ENCODE measurements at places on chromosomes 4 and X.

- no peak for DNase-seq
Observed at GRCh38 chrX:35858906-35859305, 60.6 kb upstream of the CFAP47 start.

GRCh38 chr4:168538632-168539031 lies 41.8 kb downstream of the PALLD start:
- no peak for DNase-seq

- DNase-seq: no peak
Observed at GRCh38 chrX:46244451-46244850, 300.8 kb downstream of the ZNF674 start.

- no peak for DNase-seq
Observed at GRCh38 chrX:45187731-45188130, 12.9 kb downstream of the DIPK2B start.

DNA sequence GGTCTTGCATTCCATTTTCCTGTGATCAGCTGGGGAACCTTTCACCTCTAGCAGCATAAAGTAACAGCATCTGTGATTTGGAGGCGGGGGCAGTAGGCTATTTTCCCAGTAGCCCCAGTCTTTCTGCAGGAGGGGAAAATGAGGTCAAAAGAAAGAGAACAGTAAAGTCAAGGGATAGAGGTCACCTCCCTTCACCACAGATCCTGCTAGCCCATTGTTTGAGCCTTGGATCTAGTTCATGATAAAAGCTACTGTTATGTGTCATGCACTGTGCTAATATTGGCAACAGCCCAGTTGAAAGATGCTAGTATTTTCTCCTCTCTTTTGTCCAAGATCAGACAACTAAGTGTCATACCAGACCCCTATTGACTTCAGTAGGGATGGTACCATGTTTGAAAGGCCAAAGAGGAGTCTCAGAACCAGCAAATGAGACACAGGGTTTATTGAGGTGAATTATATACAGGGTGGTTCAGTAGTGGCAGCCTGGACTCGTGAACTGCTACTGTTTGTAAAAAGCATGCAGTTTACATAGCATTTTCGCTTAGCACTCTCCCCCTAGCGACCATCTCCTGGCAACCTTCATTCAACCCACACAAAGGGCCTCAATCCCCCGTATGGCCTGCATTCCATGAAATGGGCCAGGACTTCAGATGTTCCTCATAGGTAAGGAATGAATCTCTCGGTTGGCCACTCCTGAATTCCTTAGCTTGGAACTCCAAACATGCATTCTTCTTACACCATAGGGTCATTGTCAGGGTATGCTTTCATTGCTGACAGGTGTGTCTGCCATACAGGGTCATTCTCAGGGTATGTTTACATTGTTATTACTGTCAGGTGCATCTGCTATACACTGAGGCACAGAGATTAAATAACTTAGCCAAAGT lies 170.0 kb upstream of the FRMPD4 start:
- no peak for DNase-seq

DNA sequence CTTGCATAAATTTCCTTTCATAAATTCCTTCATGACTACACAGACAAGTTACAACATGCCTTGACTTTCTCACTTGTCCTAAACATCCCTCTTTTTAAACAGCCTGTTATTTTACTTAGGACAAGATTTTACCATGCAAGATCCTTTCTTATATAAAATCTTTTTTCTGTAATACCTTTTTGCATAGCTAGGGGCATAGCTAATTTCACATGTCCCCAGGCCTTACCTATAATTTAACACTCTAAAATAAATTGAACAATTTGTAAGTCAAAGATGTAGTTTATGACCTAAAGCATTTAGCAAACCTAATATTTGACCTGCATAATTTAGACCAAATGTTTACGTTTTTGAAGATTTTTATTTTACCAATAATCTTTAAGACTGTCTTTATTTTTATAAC lies 396.3 kb upstream of the FSTL5 start:
- no peak for DNase-seq

DNA sequence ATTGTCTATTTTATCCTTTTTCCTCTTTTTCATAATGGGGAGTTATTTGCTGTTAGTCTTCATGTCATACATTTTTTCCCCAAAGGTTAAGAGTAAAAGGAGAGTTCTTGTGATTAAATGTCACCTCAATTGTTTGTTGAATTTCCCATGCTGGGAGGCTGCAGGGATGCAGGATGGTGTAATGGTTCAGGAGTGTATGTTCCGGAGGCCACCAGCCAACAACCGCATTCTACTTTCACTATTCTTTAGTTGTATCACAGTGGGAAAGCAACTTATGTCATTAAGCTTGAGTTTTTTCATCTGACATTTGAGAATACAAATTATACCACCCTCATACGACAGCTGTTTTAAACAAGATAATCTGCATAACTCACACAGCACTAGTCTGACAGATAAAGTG lies 15.4 kb downstream of the AFP start:
- no peak for DNase-seq

- DNase-seq: no peak
Observed at GRCh38 chr4:112361181-112361791, 64.1 kb downstream of the ALPK1 start.

DNA sequence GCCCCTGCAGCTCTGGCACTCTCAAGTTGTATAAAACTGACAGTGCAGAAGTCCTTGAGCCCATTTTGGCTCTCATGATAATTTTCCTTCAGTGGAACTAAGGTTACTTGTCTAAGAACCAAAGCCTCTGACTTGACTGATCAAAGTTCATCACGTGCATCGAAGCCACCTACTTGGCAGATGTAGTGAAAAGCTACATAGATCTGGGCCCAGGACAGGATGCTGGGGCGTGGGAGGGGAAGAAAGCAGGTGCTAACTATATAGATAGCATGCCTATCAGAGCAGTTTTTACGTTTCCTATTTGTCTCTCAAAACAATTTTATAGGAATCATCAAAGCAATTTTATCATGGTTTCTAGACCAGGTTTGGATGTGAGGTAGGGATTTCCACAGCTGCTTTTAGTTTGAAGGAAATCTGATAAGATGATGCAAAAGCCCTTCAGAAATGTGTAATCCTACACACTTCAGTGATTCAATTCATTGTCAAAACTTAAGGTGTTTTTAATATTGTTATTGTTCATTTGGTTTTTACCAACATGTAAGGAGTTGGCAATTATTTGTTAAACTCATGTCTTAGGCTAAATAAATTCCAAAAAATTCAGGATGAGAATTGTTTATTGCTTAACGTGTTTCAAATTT lies 1.2 kb upstream of the CD40LG start:
- no peak for DNase-seq

- DNase-seq: no peak
Observed at GRCh38 chr4:7398104-7398423, 36.7 kb downstream of the PSAPL1 start.

DNA sequence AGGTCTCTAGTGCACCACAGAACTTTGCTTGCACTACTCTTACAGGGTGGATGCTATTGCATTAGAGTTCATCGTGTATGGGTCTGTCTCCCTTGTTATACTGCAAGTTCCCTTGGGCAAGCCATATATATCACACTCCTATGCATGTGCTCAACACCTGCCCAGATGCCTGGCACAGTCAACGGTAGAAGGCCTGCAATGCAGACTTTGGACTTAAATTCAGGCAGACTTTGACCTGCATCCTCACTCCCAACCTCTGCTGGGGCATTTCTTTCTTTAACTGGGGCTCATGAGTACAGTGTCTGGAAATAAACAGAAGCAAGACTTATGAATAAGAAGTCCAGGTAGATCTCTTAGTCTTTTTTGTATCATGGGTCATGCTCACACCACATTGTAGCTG lies 148.2 kb downstream of the LDB2 start:
- DNase-seq: no peak

DNA sequence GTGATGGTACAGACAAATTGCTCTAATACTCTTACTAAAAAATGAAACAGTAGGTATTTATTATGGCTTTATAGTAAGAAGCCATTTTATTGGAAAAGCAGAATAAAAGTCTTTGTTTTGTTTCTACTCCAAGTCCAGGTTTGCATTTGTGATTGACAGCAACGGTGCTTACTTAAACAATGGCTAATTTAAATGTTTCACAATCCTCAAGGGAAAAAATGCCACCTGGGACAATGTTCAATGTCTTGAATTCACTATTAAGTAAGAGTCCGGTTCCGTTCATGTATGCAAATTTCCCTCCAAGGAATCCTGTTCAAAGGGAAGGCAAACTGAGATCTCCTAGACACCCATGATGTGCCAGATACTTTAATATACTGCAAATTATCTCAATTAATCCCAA lies 123.6 kb downstream of the RBM47 start:
- DNase-seq: no peak

DNA sequence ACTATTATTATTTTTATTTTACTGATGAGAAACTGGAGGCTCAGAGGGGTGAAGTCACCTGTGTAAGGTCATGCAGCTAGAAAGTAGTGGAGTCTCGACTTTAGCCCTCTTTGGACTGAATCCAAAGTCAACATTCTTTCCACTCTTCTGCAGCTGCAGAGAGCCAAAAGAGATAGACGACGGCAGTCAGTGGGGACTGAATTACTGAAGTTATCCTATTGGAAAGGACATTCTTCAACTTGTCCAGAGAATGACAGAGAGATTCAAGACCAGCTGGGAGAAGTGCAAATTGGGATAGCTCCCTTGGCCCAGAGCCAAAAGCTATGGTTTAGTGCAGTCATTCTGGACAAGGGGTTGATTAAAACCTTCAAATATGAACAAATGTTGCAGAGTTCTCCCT lies 42.5 kb downstream of the VGLL1 start:
- DNase-seq: no peak

- no peak for DNase-seq
Observed at GRCh38 chr4:153725136-153725830, 34.5 kb downstream of the RNF175 start.

DNA sequence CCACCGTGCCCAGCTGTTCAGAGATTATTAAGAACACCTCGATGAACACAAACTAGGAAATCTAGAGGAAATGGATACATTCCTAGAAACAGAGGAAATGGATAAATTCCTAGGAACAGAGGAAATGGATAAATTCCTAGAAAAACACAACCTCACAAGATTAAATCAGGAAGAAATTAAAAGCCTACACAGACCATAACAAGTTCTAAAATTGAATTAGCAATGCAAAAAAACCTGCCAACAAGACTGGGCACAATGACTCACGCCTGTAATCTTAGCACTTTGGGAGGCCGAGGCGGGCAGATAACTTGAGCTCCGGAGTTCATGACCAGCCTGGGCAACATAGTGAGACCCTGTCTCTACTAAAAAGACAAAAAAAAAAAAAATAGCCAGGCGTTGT lies 13.1 kb upstream of the IDS start:
- no peak for DNase-seq

- DNase-seq: no peak
Observed at GRCh38 chr4:34170946-34171345, 2073.4 kb downstream of the ARAP2 start.

GRCh38 chr4:181536811-181537434 lies 706.3 kb upstream of the TENM3 start:
- DNase-seq: no peak

DNA sequence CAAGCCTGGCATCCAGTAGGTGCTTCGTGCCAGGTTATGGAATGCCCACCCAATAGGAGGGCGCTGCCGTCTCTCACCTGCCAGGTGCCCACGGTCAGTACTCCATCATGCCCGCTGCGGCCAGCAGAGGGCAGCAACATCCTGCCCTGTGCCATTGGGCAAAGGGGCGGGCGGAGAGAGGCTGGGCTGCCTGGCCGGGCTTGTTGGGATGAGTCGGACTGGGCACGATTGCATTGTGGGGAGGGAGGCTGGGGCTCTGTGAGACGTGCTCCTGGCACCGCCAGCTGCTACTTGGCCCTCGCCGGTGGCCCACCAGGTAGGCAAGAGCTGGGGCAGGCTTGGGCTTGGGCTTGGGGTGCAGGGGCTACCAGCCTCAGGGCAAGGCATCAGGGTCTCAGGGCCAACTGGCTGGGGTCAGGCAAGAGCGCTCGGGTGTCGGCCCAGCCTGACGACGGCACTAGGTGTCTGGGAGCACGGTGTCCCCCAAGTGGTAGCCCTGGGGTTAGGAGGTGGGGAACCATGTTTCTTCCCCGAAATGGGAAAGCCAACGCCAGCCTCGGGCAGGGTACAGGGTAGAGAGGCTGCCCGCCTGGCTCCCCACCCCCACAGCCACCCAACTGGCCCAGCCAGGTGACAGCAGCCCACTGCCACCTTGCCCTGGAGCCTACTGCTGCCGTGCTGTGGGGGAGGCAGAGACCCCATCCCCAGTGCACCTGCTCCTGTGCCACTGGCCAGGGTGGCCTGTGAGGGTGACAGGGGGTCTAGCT lies at the start of gene PLXNB3:
Gene PLXNB3, plus strand, starts transcription at position 261 of the 767 bp plus-strand sequence. CDS start 1,287 bp downstream, outside the sequence.
- DNase-seq: peak; percentile 64

DNA sequence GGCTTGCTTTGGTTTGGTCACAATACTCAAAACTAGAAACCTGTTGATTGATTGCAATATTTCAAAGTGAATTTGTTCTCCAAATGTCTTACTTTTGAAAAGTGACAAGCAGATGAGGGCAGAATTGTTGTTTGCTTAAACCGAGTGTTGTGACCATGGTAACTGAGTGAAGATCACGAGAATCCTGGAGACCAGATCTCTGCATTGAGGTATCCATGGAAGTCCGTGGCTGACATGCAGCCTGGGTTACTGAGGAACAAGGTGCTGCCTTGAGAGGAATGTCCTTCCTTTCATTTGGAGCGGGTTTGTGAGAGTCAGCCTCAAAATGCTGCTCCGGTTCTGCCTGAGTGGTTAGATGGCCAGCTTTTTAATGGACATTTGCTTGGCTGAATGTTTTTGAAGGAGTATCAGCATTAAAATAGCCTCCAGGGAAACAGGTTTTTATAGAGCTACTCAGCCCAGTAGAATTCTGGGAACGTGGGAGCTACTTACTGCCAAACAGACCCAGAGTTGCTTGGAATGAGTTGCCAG lies 31.3 kb downstream of the NYX start:
- no peak for DNase-seq

- no peak for DNase-seq
Observed at GRCh38 chr4:164467493-164467892, 286.4 kb upstream of the SMIM31 start.

- no peak for DNase-seq
Observed at GRCh38 chr4:152983774-152984411, 47.8 kb downstream of the FHDC1 start.

- no peak for DNase-seq
Observed at GRCh38 chr4:78630615-78631014, 79.0 kb downstream of the ANXA3 start.

- DNase-seq: peak; percentile 29
Observed at GRCh38 chrX:72003811-72004750, 93.4 kb downstream of the NHSL2 start.

- no peak for DNase-seq
Observed at GRCh38 chr4:73770917-73771316, 30.5 kb downstream of the CXCL8 start.

DNA sequence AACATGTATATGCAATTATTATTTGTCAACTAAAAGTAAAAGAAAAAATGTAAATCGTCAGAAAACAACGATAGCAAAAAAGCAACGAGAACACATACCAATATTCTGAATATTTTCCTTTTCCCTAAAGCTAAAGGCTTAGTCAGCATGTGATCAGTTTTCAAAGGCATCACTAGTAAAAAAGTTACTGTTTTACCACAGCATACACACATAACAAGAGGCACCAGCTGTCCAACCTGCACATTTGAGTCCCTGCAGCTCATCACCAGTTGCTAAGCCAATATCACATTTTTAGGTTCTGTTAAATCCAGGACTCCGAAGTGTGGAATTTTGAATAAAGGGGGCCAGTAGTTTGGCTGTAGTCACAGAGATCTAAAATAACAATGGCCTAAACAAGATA lies 203.8 kb downstream of the ADGRA3 start:
- DNase-seq: no peak

GRCh38 chrX:141279476-141279875 lies 37.2 kb upstream of the SPANXC start:
- DNase-seq: no peak

- no peak for DNase-seq
Observed at GRCh38 chr4:17068891-17069290, 170.4 kb upstream of the LDB2 start.

Data from tibial nerve (tissue), 4 donors.